ENCODE measurements at places on chromosomes 6 and 20.

GRCh38 chr6:47323321-47323720, 13.6 kb upstream of the TNFRSF21 start:
- DNase-seq: no peak

- no peak for DNase-seq
Observed at GRCh38 chr6:1761477-1761877, 151.8 kb downstream of the FOXC1 start.

- no peak for DNase-seq
Observed at GRCh38 chr6:104855507-104855906, 4.2 kb downstream of the HACE1 start.

GRCh38 chr6:40320441-40320840, 266.7 kb downstream of the LRFN2 start:
- no peak for DNase-seq

- DNase-seq: no peak
Observed at GRCh38 chr6:121998631-121999030, 400.8 kb upstream of the HSF2 start.

GRCh38 chr20:17394411-17394810, 136.8 kb downstream of the BFSP1 start:
- DNase-seq: no peak

- no peak for DNase-seq
Observed at GRCh38 chr6:89242574-89243330, 25.6 kb upstream of the GABRR1 start.

- DNase-seq: no peak
Observed at GRCh38 chr6:105561486-105561885, 158.6 kb upstream of the PREP start.

DNA sequence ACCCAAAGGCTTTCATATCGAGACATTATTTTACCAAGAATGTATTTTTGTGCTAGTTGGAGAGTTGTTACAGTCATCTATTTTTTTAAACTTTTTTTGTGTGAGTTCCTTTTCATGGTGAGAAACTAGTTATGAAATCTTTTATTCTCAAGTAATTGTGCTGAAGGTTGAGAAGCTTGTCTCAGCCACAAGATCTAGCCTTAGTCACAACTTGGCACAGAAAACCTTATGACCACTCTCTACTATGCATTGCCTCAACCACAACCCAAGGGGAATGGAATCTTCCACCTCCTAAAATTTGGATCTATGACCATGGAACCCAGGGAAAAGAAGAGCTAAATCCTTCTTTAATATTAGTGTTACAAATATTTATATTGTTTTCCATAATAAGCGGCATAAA, 58.5 kb downstream of the HS3ST5 start:
- DNase-seq: no peak

GRCh38 chr6:111468329-111469012, 14.5 kb downstream of the REV3L start:
- no peak for DNase-seq

GRCh38 chr20:17655286-17655651, 26.8 kb downstream of the RRBP1 start:
- no peak for DNase-seq

DNA sequence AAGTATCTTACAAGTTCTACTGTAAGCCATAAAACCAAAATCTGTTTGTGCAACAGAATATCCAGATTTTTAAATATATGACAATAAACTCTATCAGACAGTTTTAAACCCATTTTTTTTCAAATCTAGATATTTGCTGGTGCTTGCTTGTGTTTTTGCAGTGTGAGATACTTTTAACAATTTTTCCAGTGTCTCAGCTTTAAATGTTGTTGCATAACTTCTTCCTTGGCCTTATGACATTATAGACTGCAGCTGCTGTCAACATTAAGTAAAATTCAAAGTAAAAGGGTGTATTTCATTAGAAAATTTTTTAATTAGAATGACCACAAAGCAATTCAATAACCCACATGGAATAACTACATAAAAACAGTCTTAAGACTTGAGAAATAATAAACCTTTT, 139.5 kb downstream of the PTPRK start:
- no peak for DNase-seq

DNA sequence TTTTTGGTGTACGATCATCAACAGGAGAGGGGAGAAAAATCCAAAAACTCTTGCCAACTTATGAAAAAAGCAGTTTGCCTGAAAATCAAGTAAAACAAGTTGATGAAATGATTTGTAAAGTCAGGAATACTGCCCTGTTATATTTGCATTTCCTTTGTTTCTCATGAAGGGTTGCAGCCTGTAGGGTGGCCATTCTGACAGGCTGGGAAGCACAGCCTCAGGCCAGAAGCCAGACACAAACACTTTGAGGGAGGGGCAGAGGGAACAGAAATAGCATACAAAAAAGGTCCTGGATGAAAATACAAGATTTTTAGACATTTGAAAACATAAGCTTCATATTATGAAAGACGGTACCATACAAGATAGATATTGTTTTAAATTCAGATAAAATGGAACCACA, 109.8 kb downstream of the DTNBP1 start:
- DNase-seq: no peak

DNA sequence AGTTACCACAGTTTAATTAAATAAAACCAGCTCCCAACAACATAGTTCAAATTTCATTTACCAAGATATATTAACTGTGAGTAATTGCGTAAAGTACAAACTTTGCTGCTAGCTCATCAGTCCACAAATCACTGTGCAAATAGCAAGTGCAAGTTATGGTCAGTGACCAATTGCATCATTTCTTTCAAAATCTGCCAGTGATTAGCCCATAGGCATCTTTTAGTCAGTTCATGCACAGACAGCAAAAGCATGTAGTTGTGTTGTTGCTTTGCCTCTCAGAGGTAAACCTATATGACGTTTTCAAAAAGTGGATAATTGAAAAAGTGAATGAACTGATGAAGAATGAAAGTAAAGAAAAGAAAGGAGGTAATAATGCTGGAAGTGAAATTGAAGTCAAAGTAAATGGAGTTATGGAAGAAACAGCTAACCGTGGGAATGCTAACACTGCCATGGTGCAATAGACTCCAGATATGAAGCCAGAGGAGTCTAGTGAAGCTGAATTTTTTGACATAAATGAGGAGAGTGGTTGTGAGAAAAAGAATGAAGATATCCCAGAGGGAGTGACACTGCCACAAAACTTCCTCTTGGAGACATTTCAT, 36.5 kb downstream of the ENPP1 start:
- DNase-seq: no peak

DNA sequence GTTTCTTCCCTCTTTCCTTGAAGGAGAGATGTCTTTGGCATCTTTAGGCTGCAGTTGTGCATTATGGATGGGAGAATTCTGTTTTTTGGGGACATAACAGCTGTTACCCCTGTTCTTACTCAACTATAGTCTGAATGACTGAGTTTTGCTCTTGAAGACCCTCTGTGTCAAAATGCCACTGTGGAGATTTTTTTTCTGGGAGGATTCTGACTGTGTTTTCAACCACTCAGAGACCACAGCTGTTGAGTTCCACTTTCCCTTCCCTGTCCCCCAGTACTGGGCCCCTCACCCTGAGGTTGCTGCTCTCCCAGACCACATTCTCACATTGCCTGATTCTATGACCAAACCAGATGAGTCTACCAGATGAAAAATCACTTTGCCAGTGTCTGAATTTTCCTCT, 48.1 kb downstream of the NKX2-2 start:
- DNase-seq: no peak

GRCh38 chr20:5153152-5153467, 26.3 kb downstream of the CDS2 start:
- no peak for DNase-seq

DNA sequence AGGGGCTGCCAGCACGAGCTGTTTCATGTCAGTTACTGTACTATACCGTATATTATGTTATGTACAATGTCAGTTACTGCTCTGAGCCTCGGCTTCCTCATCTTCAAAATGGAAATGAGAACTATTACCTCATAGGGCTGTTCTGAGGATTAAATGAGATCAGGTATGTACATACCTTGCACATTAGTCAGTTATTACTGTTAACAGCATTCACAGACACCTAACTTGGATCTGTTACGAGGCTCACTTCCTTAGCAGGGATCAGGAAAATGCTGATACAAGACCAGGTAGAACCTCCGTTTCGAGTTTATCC, 69.7 kb upstream of the TBC1D7 start:
- no peak for DNase-seq

- no peak for DNase-seq
Observed at GRCh38 chr20:16229813-16230212, 343.4 kb downstream of the KIF16B start.

DNA sequence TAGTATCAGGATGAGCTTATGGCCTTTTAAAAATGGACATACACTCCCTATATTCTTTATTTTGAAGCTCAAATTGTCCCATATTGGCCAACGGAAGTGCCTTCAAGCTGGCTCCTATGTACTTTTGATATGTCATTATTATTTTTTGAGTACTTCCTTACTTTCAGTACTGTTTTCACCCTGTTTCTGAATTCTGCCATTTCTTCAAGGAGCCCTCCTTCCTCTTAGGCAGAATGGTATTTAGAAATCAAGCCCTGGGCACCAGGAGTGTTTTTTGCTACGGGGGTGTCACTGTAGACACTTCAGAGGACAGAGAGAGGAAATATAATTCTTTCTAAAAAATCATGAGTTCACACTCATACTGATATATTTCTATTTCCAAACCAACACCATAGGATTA, 5.5 kb upstream of the MYLK4 start:
- no peak for DNase-seq

GRCh38 chr6:7528565-7528964, 12.9 kb upstream of the DSP start:
- DNase-seq: no peak
